SW 1271 (cell line): ENCODE measurements at places on chromosomes 12 and 14.

- DNase-seq: no peak
These were observed 74.6 kb upstream of the PTPRB start for GRCh38 chr12:70711831-70712230.

- DNase-seq: no peak
These were observed 16.5 kb upstream of the FIGNL2 start for GRCh38 chr12:51864833-51865670.

- DNase-seq: no peak
These were observed 41.8 kb downstream of the SMOC1 start for GRCh38 chr14:69921052-69921451.

GRCh38 chr14:42057111-42057510 lies 450.4 kb downstream of the LRFN5 start:
- DNase-seq: no peak

DNA sequence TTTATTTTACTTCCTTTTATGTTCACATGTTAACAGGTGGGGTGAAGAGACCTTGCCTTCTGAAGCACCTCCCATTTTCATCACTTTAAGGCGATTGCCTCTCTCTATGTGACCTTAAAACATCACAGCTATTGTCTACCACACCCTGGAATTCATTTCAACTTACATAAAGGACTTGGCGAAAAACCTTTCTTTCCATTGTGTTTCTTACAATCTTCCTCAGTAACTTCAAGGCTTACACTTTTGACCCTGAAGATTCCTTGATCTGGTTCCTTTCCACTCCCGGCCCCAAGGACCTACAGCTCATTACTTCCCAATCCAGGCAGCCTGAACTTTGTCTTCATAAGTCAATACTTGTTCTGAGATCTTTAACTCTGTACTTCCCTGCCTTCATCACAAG lies 443.3 kb downstream of the ADAMTS20 start:
- no peak for DNase-seq

DNA sequence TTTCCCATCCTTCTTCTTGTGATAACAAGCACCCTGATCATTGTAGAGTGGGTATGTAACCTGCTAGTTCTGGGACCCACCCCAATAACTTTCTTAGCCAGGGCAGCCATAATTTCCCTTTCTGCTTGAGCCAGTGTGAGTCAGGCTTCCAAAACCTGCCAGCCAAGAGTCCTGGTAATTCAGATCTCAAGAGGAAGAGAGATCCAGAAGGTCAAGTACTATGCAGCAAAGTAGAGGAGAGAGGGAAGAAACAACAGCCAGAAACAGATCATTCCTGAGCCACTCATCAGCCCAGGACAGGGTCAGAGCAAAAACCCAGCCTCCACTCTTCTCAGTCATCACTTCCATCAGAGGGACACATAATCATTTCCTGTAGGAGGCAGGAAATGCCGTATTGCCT lies 182.0 kb downstream of the DICER1 start:
- DNase-seq: no peak

DNA sequence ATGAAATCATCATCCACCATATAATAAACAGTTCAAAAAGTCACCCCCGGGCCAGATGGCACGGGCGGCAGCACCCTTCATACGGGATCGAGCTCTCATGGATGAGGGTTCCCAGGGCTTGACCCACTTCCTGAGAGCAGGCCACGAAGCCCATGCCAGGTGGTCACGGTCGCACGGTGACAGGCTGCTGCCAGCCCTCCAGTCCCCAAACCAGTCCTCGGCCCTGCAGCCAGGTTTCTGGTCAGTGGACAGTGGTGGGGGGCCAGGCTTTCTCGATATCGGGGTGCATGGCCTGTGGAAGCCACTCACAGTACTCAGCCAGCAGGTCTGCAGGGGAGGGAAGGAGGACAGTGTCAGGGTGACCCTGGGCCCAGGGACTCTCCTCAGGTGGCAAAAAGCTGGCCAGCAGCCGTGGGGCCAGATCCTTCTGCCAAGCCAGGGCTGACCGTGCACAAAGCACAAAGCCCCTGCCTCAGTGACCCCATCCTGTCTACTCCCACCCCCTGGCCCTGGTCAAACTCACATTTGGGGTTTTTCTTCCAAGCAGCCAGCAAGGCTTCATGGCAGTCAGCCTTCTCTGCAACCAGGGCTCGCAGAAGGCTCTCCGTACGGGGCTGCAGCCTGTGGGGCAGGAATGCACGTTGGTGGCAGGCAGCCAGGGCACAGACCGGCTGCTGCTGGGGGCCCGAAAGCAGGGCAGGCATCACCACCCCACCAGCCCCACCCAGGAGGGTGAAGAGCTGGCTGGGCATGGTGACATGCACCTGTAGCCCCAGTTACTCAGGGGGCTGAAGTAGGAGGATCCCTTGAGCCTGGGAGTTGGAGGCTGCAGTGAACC lies 33.3 kb upstream of the UBC start:
- DNase-seq: no peak

GRCh38 chr12:109432842-109433304 lies 44.2 kb downstream of the KCTD10 start:
- peak; percentile 71 for DNase-seq

- DNase-seq: no peak
These were observed 227.2 kb upstream of the ATP2B1 start for GRCh38 chr12:89935850-89936249.

- no peak for DNase-seq
These were observed 84.3 kb downstream of the EGLN3 start for GRCh38 chr14:33866425-33867088.

GRCh38 chr12:123726244-123726643 lies 14.1 kb downstream of the ATP6V0A2 start:
- DNase-seq: no peak

GRCh38 chr12:101707131-101707782 lies 9.8 kb downstream of the CHPT1 start:
- DNase-seq: no peak

DNA sequence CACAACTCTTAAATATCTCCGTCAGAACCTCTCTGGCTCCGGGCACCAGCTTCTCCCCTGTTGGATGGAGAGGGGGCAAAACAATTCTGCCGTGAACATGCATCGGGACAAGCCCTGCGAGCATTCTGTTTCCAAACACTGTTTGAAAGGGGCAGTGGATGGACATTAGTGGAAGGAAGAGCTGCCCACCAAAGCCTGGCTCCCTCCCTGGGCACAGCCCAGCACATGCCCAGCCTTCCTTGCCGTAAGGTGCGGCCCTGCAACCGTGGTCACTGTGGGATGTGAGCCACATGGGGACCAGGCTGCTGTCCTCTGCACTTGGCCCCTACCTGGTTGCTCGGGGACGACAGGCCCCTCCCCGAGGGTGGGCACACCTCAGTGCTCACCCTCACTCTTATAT lies 54.0 kb downstream of the TRAFD1 start:
- no peak for DNase-seq

DNA sequence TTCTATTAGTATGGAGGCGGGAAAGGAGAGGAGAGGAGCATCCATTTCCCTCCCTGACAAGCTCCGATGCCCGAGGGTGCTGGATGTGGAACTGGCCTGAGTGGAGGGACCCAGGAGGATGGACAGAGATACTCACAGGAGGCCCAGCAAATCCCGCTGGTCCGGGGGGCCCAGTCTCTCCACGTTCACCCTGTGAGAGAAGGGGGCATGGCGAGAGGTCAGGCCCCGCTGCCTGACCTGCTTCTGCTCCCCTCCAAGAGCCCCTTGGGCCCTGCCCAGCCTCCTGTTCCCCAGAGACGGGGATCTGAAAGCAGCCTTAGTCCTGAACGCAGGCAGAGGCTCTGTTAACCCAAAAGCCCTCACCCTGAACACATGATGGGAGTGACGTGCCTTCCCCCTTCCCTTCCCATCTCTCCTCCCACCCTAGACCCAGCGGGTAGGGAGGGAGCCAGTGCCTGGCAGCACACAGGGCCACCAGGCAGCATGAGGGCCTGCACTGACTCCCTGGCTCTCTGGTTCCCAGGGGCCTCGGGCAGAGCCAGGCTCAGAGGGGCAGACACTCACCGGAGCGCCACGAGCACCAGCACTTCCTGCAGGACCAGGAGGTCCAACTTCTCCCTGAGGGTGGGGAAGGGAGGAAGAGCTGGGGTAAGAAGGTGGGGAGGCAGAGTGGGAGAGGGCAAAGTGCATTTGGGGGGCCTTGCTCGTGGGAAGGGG lies 17.5 kb downstream of the TMEM106C start:
- no peak for DNase-seq

- no peak for DNase-seq
These were observed 29.3 kb downstream of the CCDC175 start for GRCh38 chr14:59547310-59547709.

GRCh38 chr14:104293231-104293841 lies 154.9 kb downstream of the KIF26A start:
- no peak for DNase-seq

- no peak for DNase-seq
These were observed 56.7 kb downstream of the FBRSL1 start for GRCh38 chr12:132546647-132547046.

DNA sequence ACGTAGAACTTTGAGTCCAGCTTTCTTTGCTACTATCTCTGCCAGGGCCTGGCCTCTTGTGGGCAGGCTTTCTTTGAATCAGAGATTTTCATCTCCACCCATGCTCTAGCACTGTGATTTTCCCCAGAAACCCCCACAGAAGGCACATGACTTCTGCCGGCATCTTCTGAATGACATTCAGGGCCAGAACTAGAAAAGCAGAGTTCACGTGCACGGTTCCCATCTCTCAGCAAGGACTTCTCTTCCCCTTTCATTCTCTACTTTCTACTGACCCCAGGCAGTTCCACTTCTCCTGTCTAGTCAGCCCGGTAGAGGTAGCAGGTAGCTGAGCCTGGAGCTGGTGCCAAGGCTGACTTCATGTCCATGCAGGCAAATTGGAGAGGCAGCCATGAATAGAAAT lies 26.9 kb downstream of the BATF start:
- DNase-seq: no peak

GRCh38 chr12:29343022-29343799 lies 37.8 kb downstream of the ERGIC2 start:
- DNase-seq: no peak

DNA sequence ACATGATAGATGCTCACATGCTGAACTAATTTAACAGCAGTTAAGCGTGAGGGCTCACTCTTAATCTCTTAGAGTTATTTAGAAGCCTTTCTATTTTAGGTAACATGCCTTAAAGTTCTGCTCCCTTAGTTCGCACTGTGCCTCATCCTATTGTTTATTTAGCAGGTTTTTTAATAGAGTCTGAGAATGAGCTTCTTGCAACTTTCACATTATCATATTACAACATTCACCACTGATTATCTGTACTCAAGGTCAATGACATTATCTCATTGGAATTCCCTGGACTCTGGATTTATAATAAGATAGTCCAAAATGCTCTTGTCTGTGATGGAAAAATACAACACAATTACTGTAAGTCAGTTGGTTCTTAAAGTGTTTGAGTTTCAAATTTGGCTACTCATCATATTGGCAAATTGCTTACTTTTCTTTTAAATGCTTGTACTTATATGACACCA lies 183.6 kb upstream of the SLC38A2 start:
- peak; percentile 99 for DNase-seq

DNA sequence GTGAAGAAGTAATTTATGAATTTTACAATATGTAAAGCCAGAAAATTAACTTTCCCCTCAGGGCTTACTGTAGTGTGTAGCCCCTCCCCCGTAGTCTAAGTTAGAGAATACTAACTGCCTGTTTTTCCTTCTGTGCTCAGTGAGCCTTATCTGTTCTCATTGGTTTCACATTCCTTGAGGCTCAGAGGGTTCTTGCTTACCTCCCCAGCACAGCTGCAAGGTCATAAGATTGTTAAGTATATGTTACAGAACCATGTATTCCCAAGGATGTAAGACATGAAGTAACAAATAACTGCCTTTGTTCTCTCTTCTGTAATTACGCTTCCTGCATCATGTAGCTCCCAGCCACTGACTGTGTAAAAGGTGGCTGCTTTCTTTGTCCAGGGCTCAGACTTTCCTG lies 1351.1 kb downstream of the TMEM121 start:
- no peak for DNase-seq

DNA sequence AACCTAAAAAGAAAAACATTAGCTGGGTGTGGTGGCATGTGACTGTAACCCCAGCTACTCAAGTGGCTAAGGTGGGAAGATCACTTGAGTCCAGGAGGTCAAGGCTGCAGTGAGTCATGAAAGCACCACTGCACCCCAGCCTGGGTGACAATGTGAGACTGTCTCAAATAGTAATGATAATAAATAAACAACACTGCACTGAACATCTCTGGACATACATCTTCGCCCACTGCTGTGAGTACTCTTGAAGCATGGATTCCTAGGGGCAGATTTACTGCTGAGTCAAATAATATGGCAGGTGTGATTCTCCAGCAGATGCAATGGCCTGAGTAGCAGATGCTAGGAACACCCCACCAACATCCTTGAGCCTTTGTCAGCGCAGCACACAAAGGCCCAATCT lies 23.6 kb downstream of the ABCB9 start:
- no peak for DNase-seq

DNA sequence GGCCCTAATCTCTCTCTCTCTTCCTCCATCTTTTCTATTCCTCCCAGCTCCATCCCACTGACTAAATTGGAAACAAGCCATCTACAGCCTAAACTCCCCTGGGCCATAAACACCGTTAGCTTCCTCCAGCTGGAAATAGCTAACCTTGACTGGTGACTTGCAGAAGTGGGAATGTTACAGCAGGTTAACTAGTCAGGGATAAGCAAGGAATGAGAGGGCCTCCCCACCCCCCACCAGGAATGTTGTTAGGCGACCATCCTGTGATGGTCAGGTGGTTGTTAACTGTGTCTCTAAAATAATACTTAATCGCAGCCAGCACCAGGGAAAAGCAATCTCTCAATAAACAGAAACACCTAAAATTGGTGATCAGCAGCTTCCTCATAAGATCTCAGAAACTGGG lies 40.8 kb downstream of the MIS18BP1 start:
- no peak for DNase-seq

- no peak for DNase-seq
These were observed 56.4 kb downstream of the UBR7 start for GRCh38 chr14:93263416-93263815.

DNA sequence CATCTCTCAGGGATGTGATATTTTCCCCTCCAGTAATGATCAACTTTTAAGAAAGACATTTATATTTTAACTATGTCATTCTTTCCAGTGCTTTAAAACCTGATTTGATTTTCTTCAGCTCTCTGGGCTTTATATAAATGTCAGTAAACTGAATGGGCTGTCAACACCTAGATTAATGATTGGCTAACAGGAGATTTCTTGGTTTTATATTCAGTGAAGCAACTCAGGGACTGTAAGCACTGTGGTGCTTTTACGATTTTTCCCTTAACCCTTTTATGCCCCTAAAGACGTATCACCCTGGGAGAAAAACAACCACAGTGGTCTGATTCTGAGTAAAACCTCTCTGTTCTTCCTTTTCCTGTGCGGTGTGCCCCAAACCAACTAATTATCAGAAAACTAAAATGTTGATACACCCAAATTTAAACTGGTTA lies 38.0 kb downstream of the PTGER2 start:
- DNase-seq: no peak

GRCh38 chr12:55019784-55020183 lies at the start of gene NEUROD4:
TSS of gene NEUROD4 (plus strand) at chr12:55019974. CDS start at chr12:55026440, 6,466 bp downstream.
- DNase-seq: no peak
